Epithelial cell of proximal tubule (primary cell): ENCODE measurements at places on chromosomes 2 and 18. TPM values are rescaled to one million over a fixed set of nuclear protein-coding genes. Genes with fewer than 3 reads are reported as not detected.

NTSR2 gene
- total RNA-seq, result not detected in 2 replicates

KANSL1L gene
- total RNA-seq, result 3.5 and 5.6 TPM in 2 replicates

REG3G gene
- total RNA-seq, result not detected in 2 replicates

LIMS4 gene
- 2.0 TPM in 1 of 2 replicates, not detected in the other for total RNA-seq

DCDC2C gene
- not detected in 2 replicates for total RNA-seq

NCKAP5 gene
- total RNA-seq, result 0.58 and 0.69 TPM in 2 replicates

MROH2A gene
- total RNA-seq, result not detected in 2 replicates

TNFAIP6 gene
- 3.1 TPM in 1 of 2 replicates, not detected in the other for total RNA-seq

C2orf72 gene
- total RNA-seq, result 0.29 and 3.8 TPM in 2 replicates

DTNA gene
- 7.5 and 15.2 TPM in 2 replicates for total RNA-seq

DNA sequence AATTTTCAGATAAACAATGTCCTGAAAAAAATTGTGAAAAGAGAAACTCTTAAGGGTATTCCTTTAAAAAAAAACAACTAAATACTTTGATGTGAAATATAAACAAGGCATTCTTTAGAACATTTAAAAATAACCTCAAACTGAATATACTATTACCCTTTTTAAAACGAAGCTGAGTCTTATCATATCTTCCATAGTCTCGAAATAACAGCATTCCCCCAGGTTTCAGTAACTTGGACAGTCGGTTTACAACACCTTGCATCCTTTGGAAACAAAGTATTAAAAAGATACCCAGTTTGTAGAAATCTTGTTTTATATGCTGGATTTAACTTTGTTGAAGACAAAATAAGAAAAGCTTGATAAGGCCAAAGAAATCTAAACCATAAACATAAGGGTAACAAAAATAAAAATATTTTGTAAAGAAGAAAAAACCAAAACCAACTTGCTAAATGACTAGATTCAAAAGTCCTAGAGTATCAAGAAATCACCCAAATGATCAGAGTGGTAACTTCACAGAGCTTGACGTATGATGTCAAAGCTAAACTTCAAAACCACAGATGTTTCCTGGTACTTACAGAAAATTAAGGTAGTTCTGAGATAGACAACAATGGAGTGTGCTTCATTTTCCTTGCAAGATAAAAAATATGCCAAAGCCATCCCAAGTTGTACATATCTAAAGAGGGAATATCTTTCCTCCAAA, 107.8 kb downstream of the METTL8 start:
- DNase-seq, result no peak

DNA sequence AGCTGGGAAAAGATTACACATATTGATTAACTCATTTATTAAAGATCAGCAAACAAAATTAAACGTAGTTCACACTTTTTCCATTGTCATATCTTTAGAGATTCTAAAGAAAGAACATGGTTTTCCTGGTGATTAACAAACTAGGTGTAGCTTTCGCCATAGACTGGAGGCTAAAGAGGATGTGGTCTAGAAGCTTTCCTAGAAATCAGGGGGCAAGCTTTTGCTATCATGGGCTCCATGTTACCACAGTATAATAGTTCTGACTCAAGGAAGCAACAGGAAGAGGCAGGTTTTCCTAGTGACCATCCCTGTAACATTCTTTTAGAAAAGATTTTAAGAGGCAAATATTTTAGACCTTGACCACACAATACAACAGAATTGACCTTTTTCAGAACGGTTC, 232.7 kb downstream of the METTL4 start:
- DNase-seq, result no peak

DNA sequence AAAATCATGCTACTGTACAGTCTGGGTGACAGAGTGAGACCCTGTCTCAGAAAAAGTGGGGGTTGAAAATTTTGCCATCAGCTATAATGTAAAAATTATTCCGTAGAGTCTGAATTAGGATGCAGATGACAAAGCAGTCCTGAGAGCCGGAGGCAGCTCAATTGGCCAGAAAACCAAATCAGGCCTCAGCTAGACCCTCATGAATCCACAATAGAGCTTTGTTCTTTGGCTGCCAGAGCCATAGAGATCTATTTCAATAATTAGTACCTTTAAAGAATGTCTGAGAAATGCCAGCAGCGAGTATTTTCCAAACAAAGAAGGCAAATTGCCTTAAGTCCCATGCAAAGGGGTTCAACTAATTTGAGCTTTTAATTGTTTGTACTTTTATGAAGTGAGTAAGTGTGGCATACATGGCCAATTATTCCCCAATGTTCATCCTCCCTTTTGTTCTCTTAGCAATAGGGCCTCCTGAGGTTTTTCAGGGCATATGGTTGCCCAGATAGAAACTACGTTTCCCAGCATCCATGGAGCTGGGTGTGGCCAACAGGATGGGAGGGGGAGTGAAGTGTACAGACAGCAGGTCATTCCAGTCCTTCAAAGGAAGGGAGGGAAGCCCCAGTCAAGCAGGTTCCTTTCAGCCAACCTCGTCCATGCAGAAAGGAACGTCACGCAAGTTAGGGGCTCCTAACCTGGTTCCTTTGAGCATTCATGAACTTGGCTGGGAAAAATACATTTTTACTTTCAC, 211.3 kb upstream of the APCDD1 start:
- no peak for DNase-seq

DNA sequence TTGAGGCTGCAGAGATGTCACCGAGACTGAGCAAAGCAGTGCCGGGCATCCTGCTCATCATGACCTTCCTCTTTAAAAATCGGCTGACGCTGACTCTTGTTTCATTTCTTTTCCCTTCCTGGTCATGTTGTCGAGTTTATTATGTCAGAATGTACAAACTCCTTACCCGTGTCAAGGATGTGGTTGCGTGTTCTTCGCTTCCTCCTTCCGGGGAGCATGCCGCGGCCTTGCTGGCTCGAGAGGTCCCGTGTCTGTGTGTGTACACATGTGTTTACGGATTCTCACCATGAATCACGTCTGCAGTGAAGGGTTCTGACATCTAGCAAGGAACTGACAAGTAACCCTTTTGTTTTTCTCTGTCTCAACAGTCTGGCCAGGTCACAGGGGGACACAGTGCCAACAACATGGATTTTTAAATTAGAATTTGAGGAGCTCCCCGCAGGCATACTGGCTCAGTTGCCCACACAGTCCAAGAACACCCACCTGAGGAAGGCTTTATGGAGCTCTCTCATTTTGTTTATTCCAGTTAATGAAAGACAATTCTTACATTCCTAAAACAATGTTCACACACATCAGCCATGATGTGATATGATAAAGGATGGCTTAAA, 60.2 kb downstream of the MYT1L start:
- no peak for DNase-seq

DNA sequence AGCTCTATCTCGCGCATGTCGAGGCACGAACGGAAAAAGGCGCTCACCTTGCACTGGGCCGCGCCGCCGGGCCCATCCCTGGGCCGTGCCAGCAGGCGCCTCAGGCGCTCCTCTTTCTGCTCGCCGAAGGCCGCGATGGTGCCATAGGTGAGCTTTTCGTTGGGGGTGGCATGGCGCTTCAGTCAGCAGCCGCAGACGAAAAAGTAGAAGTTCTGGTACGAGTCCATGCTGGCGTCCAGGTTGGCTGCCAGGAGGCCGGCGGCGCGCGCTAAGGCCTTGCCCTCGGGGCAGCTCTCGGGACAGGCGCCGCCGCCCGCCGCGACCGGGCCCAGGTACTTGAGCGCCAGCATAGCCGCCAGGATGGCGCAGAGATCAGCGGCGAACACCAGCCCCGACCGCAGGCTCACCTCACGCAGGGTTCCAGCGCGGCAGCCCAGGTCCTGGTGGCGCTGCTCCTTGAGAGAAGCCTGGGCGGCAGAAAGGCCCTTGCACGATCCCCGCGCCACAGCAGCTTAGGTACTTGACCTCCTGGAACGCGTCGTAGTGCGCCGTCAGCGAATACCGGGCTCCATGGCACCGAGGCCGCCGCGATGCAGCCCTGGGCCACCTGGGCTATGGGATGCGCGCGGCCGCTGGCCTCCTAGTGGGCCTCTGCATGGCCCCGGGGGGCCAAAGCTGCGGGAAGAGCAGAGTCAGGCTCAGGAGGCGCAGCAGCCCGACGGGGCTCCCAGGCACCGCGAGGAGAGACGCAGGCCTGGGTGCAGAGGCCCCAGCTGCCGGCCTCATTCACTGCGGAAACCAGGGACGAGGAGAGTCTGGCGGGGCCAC, 12.8 kb downstream of the ALPG start:
- DNase-seq, result no peak

DNA sequence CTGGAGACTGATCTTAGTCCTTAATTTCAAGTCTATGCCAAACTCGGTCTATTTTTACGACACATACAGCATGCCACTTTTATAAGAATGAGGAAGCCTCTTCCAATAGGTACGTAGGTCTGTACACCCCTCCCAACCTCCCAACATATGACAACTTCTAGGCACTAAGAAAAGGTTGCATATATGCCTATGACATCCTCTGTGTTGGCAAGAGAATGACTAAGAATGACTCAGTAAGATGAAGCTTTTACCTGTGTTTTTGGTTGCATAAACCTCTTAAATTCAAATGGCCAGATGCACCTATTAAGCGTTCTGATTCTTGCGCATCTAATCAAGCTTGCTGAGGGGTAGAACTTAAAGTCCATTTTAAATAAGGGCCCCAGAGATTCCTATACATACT, 586.4 kb upstream of the ZEB2 start:
- DNase-seq, result no peak

DNA sequence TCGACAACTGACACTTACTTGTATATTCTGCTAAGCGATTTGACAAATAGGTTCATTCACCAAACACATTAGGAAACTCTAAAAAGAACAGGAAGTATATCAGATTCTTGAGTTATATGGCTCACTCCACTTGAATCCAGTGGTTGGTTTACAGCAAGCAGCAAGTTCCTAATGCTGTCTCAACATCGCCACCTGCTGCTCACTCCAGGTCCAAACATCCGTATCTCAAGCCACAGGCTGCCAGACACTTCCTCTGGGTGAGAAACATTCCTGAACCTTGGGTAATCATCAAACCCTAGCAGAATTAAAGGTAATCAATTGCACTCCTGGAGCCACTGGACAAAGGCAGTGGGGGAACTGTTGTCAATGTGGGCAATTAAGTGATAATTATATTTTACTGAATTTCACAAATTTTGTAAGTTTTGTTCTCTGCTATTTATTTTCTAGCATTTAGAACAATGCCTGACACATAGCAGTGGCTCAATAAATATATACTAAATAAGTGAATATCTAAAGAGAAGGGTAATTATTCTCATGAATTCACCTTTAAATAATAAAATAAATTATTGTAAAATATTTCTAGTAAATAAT, 107.1 kb upstream of the TTN start:
- peak; percentile 46 for DNase-seq

DNA sequence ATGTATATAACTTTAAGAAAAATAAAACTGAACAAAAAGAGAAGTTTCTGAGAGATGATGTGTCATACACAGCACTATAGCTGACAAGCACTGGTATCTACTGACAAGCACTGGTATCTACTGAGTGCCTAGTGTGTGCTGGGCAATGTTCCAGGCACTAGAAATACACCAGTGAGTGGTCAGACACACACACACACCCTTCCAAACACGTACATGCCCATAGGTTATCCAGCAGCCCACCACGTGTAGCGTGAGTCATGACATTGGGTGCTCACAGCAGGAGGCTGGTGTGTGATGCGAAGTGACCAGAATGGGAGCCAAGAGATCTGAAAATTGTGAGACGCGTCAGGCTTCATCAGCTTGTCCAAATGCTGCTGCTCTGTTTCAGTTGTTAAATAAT, 12.2 kb upstream of the GNAL start:
- DNase-seq, result no peak

DNA sequence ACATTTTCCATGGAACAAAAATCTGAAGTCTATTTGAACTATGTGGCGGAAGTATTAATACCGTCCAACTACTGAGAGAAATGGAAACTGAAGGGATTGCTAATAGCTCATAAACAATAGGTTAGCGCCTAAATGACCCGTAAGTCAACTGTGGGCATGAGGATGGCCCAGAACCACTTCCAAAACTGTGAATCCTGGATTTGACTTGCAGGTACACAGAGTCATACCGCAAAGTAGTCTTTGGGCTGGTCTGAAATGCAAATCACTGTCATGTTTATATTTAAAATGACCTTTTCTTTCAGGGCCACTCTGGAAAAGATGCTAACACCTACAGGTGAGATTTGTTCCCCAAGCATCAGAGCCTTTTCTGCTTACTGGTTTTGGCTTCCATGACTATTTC, 50.6 kb downstream of the STAT4 start:
- DNase-seq, result no peak

DNA sequence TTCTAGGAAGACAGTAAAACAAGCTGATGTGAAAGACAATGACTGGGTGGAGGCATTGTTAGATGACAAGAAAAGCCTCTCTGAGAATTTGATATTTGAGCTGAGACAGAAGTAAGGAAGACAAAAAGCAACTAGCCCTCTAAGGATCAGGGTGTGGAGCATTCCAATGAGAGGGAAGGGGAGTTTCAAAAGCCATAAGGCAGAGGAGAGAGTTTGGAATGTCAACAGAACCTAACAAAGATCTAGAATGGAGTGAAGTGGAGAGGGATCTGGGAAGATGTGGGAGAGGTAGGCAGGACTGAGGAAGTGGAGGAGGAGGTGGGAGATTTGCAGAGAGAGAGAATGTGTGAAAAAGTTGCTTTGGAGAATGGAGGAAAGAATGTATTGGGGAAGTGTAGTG, 17.3 kb upstream of the ASXL2 start:
- no peak for DNase-seq

DNA sequence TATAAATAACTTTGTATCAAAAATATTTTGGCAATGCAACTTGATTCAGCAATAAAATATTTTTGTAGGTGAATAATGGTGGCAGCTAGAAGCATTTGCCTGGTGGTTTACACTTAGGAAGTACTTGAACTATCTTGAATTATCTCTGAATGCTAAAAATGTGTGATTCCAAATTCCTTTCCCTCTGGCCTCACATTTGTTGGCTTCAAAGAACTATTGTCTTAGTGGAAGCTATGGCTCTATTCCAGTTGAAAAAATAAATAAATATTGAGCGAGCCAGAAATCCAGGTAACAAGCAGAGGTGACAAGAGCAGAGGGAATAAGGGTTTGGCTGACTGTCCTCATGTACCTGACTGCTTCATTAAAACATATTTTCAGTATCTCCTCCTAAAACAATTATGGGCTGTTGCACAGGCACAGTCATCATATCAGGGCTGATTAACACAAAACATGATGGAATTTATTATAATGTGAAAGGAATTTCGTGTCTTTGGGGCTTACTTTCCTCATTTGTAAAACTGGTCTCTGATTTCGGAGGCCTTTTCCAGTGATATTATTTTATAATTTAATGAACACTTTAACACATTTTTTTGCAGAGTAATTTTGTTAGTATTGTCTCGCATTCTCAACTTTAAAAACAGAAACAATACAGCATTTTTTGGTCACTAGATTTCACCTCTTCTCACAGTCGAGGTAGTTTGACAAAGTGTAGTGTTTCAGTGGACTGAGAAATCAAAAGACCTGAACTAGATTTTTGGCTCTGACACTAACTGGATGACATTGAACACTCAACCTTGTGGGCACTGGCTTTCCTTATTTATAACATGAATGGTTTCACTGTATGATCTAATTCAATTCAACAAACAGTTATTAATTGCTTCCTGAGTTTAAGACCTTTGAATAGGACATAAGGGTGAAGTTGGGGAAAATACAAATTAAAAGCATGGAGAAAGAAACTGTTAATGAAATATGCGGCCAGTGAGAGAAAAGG, 7.8 kb upstream of the CAVIN2 start:
- no peak for DNase-seq
